T-helper 2 cell treated with Interferon-gamma antibody and Interleukin-4, amounts not matched to agents 100 ng/mL and 5 ng/mL, for 36 hours (primary cell): ENCODE measurements at places on chromosomes 6 and 20. TPM values are rescaled to one million over a fixed set of nuclear protein-coding genes. Genes with fewer than 3 reads are reported as not detected.

The SYCP2 gene
- total RNA-seq, result 8.5 and 9.0 TPM in 2 replicates

The DNMT3B gene
- 3.5 and 3.8 TPM in 2 replicates for total RNA-seq

The LINC00237 gene
- not detected in 2 replicates for total RNA-seq

The PROKR2 gene
- total RNA-seq, result not detected in 2 replicates

The ZNF341 gene
- total RNA-seq, result 6.4 and 6.6 TPM in 2 replicates

The ENPP5 gene
- total RNA-seq, result not detected in 2 replicates

The FAXC gene
- 0.23 TPM in 1 of 2 replicates, not detected in the other for total RNA-seq
